HuH-7.5 (cell line): ENCODE measurements at places on chromosomes 6 and 20.

- no peak for DNase-seq
Observed at GRCh38 chr20:57650756-57651483, 30.7 kb upstream of the ZBP1 start.

DNA sequence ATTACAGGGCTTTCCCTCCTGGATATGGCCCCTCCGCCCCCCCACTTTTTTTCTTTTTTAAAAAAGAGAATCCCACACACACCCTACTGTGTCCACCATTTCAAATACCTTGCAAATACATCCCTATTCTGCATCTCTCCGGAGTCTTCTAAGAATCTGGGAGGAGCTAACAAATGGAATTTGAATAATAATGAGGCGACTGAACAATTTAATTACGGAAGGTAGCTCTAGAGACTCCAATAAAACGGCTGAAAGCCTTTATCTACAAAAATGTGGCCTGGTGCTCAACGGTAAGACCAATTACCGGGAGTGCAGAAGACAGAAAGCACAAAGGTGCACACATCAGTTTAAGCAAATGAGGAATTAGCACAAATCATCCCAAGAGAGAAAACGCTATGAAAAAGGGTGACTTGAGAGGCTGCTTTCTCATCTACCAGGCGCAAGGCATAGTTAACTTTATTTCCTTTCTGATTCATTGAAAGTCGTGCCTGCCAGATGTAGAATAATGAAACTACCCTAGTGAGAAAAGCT is 1.8 kb downstream of the RRAGD start:
- DNase-seq, result no peak

- no peak for DNase-seq
Observed at GRCh38 chr6:10331334-10331968, 83.4 kb downstream of the TFAP2A start.

DNA sequence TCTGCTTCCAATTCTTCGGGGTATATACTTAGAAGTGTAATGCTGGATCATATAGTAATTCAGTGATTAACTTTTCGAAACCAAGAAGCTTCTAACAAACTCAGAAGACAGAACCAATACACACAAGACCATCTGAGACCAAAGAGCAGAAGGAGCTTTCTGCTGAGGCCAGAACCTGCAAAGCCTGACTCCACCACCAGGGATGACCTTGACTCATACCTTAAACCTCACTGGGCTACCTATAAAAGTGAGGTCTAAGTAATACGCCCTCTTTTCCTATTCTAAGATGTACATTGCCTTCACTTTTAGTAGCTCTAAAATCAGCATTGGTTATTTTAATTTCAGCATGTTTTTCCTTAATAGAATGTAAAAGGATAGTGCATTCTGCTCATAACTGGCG is 84.8 kb downstream of the FOXF2 start:
- no peak for DNase-seq
